Adrenal gland (tissue), 19 donors: ENCODE measurements at places on chromosomes 6 and 20. TPM values are rescaled to one million over a fixed set of nuclear protein-coding genes. Genes with fewer than 3 reads are reported as not detected.

SPATS1 gene
- total RNA-seq = not detected

SIRPB2 gene
- 0.61 TPM for total RNA-seq

GRCh38 chr6:142378138-142378875 is 76.5 kb downstream of the ADGRG6 start:
- DNase-seq = peak; percentile 17

DNA sequence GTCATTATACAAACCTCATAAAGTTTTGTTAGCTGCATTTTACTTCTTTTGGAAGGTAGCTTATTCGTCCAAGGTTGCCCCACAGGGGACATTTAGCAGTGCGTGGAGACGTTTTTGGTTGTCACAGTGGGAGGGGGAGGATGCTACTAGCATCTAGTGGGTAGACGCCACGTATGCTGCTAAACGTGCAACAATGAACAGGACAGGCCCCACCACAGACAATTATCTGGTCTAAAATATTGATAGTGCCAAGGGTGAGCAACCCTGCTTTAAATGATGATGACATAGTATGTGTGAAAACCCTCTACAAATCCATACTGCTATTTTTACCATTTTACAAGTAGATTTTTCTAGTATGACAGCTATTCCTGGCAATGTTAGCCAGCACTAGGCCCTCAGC is 13.9 kb upstream of the GCNT2 start:
- no peak for DNase-seq

- no peak for DNase-seq
Observed at GRCh38 chr6:1689141-1689540, 79.4 kb downstream of the FOXC1 start.
